Left ventricle myocardium superior (tissue), 1 donor: ENCODE measurements at places on chromosomes 12 and 14. TPM values are rescaled to one million over a fixed set of nuclear protein-coding genes. Genes with fewer than 3 reads are reported as not detected.
A peak's percentile ranks its signal among the peaks of the same experiment; 100 is the strongest.

GLT8D2 gene
- total RNA-seq = 6.0 TPM

HOXC13 gene
- not detected for total RNA-seq

ZBTB25 gene
- total RNA-seq = 17.1 TPM

CCDC196 gene
- not detected for total RNA-seq

RIMBP2 gene
- 0.40 TPM for total RNA-seq

SLC25A47 gene
- total RNA-seq = not detected

PTGER2 gene
- total RNA-seq = 0.47 TPM

SLC2A14 gene
- not detected for total RNA-seq

CMAS gene
- total RNA-seq = 36.7 TPM

SLC10A1 gene
- total RNA-seq = not detected

PTPRB gene
- 34.4 TPM for total RNA-seq

LBHD2 gene
- not detected for total RNA-seq

GRCh38 chr12:57724003-57724935 is 14.3 kb downstream of the AGAP2 start:
- DNase-seq = no peak

DNA sequence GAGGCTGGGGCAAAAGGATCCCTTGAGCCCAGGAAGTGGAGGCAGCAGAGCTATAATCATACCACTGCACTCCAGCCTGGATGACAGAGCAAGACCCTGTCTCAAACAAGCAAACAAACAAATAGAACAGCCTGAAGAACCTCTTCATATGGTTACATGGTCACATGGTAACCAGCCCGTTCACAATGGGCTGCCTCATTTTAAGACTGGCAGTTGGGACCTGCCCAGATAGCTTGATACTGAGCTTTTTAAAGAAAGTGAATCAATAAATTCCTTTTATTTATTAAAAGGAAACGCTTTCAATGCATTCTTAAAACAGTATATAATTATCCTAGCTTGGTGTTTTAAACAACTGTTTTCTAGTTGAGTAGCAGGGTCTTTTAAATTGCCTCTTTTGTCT is 10.5 kb downstream of the MLXIP start:
- DNase-seq = no peak

- DNase-seq = no peak
These were observed 5.9 kb downstream of the MMP17 start for GRCh38 chr12:131833896-131834641.

GRCh38 chr12:56126732-56127239 is 1.3 kb upstream of the ESYT1 start:
- no peak for DNase-seq

GRCh38 chr12:88313554-88313953 is 171.4 kb downstream of the TMTC3 start:
- DNase-seq = no peak

DNA sequence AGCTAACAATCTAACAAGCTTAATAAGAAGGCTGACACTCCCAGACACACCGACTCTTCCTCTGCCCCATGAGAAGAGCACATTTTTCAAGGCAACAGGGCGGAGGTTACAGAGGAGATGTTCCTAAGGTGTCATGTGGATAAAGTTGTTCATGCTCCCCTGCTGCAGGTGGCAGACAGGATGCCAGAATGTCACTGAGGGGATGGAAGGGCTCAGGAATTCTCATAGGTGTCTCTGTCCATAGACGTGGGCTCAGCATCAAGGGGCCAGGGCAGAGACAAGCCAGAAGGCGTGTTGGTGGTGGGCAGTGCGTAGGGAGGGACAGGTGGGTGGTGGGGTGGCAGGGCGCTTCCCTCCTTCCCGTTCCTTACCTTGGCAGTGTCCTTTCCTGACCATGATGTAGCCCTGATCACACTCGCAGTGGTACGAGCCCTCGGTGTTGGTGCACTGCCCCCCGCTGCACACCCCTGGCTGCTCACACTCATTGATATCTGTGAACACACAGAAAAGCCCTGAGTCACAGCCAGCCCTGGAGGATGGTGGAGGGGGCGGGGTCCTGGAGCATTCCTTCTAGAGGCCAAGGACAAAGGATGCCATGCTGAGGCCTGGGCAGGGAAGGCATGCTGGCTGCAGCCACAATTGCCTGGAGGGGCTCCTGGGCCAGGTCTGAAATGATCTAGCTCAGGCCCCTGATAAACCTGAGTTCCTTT is 23.0 kb downstream of the ISCA2 start:
- no peak for DNase-seq

DNA sequence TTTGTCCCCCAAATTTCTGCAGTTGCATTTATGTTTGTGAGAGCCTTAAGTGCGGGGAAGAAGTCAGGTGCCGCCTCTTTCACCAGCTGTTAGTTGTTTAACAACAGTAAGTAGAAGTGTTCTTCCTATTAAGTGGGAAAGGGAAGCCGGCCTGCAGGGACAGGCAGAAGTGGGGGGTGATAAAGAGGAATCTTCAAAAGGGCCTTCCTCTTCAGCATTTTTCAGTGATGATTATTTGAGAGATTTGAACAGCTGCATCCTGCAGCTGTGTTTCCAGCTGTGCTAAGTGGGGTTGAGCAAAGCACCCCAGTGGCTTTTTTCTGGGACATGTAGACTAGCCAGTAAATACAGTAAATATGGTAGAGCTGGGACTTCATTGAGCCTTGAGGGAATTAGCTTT is 32.1 kb upstream of the SLC38A1 start:
- peak; percentile 37 for DNase-seq

DNA sequence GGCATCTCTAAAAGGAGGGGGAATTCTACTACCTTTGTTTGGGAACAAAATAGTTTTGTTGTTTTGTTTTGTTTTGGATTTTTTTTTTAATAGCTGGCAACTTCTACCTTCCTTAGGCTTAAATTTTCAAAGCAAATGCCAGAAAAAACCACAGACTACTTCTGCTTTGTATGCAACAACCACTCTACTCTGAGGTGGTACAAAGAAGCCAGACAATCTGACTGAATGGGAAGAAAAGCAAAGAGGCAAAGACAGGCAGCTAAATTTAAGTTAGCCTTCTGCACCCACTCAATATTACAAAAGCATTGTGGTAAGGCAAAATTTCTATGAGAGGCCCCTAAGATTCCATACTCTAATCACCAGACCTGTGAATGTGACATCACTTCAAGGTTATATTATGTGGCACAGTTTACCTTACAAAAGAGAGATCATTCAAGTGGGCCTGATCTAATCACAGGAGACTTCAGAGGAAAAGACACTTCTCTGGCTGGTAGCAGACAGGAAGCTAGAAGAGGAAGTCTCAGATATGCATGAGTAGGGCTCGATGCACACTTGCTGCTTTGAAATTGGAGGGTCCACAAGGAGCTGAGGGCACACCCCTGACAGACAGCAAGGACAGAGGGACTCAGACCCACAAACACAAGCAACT is 566.6 kb downstream of the RPS29 start:
- no peak for DNase-seq

DNA sequence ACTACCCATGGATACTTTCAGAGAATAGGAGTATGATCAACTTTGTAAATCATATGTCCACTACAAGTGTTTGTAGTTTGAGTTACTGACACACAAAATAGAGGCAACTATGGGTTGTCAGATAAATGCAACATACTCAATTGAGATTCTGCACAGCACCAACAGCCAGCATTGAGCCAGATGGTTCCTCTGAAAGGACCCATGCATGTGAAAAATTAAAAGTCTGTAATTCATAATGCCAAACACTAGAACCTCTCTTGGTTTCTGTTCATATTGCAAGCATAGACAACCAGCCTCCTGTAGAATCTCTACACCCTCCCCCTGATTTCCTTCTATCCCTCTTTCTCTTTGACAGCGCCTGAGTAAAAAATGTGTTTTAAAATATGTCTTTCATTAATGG is 831.0 kb downstream of the C12orf50 start:
- DNase-seq = no peak

DNA sequence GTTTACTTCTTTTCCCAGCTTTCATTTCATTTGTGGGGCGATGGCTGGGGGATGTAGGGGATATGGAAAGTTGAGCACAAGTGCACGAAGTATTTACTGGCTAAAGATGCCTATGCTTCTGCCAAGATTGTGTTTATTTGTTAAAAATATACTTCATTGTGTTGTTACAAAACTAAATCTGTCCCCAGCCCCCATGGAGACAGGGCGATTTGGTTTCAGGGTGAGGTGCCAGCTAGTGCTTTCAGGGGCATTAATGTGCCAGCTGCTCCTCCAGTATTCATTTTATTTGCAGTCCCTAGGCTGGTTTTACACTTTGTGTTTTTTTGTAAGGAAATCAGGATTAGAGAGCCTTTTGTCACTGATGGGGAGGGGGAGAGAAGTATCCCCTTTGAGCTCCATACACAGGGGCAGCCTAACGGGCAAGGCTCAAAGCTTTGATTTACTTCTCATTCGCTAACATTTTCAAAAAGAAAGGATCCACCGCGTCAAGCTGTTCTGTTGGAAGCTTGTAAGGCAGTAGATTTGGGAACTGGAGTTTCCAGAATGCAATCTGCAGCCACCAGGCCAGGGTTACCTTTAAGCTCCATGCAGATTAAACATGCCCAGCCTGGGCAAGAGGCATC is 198.7 kb upstream of the PLEKHG7 start:
- no peak for DNase-seq

GRCh38 chr12:93413064-93413463 is 28.7 kb downstream of the UBE2N start:
- no peak for DNase-seq

DNA sequence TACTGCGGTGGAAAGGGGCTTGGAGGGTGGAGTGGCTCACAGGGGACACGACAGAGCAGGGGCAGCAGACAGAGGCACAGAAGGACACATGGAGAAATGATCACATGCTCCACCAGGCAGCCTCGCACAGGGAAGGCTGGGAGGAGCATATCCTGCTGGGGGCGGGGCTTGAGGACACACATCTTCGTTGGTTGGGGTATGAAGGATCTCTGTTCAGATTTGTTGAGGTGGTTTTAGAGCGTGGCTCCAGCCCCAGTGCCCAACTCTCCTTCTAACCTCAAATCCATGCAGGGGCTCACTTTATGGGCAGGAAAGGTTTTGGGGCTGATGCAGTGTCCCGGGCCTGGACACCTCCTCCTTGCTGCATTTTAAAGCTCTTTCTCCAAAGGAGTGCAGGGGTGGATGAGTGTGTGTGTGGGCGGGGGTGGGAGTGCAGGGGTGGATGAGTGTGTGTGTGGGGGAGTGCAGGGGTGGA is 733 bp upstream of the P3H3 start:
- peak; percentile 92 for DNase-seq

- DNase-seq = peak; percentile 55
These were observed 982 bp downstream of the BCL7A start for GRCh38 chr12:122022393-122023338.

- DNase-seq = no peak
These were observed 122.4 kb upstream of the AMIGO2 start for GRCh38 chr12:47202176-47202575.
